ENCODE measurements at places on chromosomes 5 and 9.

- no peak for DNase-seq
Measured at GRCh38 chr5:65816729-65817128, 94.7 kb downstream of the NLN start.

DNA sequence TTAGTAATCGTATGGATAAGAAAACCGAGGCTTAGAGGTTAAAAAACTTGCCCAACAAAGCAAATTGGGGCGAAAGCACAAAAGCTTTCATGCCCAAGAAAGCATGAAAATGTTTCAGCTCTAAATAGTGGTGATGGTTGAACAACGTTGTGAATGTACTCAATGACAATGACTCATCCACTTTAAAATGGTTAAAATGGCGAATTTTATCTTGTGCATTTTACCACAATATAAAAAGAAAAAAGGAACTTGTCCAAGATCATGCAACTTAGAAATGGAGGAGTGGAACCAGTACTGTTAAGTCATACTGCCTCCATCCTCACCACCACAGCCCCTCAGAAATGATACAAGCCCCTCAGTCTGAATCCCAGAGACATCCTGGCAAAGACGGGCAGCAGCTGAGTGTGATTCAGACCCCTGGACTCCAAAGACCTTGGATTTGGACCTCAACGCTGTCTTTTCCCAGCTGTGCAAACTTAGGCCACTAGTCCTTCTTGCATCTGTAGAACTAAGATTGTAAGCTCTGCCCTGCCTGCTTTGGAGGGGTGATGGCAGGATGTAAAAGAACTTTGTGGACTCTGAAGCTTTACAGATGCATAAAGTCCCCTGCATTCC, 158.4 kb downstream of the GABBR2 start:
- no peak for DNase-seq

- no peak for DNase-seq
Measured at GRCh38 chr9:97503862-97504210, 2.4 kb downstream of the TMOD1 start.

DNA sequence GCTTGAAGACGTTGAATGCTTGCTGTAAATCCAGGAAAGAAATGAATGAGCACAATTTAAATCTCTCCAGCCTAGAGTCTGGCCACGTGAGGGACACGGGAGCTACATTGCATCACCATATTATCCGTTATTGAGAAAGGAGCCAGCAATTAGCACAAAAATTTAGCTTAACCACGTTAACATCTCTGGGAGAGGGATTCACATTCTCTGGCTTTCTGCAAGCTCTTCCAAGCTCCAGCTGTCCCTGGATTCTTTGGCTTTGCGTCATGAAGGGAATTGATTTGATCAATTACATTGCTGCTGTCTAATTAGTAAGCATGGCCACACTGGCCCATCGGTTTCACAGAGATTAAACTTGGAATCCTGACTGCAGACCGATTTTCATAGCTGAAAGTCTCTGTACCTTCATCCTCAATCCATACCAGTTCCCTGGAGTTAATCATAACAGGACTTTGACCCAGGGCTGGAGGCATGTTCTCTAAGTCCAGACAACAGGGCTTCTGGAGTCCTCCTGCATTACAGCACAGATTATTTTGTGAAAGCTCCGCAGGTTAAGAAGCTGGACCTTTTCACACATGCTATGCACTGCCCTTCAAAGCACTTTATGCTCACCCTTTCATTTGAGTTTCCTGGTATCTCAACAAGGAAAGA, 31.6 kb downstream of the ADRA1B start:
- no peak for DNase-seq

DNA sequence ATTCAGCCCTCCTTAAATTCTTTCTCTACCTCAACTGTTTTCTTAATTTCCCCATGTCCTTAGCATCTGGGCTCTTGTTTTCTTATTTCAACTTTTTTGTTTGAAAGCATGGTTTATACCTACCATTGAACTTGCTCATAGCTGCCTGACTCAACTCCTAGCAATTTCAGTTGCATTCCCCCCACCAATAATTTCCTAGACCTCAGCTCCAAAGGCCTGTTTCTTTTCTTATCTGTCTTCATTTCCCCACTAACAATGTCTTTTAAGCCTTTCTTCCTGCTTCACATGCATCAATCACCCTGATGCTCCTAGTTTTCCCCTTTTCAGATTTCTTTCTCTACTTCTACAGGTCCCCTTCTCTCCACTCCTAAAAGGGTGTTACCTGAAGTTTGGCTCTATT, 129.7 kb upstream of the PDE4D start:
- DNase-seq, result no peak

GRCh38 chr9:124384846-124385245, 30.4 kb downstream of the PSMB7 start:
- no peak for DNase-seq

- no peak for DNase-seq
Measured at GRCh38 chr5:39415201-39415600, 9.6 kb downstream of the DAB2 start.

GRCh38 chr5:67166460-67167285, 29.9 kb downstream of the CD180 start:
- DNase-seq, result peak; percentile 68

- no peak for DNase-seq
Measured at GRCh38 chr9:133003671-133004090, 25.2 kb downstream of the GFI1B start.

DNA sequence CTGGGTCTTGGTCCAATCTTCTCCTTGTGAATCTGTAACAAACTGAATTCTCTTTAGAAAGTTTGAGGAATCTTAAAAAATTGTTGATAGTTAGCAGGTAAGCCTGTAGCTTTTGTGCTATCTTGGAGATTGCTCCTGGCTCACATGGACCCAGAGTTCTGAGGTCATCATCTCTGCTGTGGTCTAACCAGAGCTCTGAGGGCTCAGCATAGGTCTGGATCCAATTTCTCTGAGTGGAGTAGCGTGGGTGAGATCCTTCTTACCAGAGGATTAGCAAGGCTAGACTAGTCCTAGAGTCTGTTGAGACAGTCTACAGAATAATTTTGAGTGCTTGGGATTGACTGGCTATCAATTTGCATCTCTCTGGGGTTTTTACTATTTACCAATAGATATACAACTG, 60.5 kb upstream of the IL6ST start:
- DNase-seq, result no peak
